ENCODE measurements at places on chromosomes 11 and 22.

DNA sequence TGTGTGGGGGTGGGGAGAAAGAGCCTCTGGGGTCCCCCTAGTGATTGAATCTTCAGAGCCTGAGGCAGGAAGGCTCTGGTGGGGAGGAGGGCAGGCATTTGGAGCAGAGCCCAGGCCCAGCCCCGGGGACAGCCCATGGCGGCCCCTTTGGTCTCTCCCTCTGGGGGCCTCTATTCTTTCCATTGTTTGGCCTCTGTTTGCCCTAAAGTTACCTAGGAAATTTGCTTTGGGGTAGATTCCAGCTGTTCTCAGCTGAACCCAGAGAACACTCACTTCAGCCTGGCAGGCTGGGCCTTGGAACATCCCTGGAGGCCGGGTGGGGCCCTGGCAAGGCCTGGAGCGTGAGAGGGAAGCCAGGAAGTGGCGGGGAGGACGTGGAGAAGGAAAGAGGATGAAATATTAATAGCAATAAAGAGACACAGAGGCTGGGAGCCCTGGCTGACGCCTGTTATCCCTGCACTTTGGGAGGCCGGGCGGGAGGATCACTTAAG, 22.9 kb upstream of the A4GALT start:
- no peak for DNase-seq

DNA sequence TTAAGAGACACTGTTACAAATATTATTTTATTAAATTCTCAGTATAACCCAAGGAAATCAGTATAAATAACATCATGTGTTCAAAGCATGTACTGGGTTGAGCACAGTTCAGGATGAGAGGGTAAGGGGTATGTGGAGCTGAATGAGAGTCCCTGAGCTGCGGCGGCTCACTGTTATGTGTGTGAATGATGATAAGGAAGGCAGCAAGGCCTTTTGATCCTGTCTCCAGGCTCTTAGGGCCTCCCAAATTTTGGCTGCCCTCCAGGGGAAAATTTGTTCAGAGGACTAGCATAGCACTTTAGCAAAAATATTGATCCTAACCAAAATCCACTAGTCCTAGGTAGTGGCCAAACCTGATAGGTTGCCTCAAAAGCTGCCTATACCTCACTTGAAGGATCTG, 86.1 kb upstream of the SPON1 start:
- no peak for DNase-seq

- DNase-seq, result no peak
Observed at GRCh38 chr11:3345736-3346135, 33.2 kb downstream of the ZNF195 start.

DNA sequence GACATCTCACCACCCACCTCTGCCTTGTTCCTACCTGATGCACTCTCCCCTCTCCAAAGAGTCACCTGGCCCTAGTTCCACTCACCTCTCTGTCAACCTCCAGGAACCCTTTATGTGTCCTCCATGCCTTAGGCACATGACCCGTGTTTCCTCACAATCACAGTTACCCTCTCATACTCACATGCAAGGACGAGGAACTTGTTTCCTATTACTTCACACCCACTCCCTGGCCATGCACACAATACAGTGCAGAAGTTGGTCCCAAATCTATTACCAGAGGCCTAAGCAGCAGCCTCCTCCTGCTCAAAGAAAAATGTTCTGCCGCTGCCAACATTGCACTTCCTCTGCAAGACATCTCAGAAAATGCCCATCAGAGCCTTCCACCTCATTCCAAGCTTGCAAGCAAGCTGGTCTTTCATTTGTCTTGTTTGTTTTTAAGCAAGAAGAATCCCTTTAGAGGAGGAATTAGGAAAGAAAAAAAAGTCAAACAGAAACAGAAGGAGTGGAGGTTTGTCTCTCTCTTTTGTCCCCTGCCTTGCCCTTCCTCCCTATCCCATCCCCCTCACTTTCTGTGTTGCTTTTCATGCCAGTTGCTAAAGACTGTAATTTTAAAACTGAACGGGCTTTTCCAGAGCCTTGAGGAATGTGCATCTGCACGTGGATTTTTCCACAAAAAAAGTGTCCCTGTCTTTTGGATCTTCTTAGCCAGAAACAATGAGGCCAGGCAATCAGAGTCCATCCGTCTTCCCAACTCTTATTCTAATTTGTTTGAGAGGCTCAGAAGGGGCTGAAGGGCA, 63.4 kb downstream of the KCNJ1 start:
- no peak for DNase-seq

DNA sequence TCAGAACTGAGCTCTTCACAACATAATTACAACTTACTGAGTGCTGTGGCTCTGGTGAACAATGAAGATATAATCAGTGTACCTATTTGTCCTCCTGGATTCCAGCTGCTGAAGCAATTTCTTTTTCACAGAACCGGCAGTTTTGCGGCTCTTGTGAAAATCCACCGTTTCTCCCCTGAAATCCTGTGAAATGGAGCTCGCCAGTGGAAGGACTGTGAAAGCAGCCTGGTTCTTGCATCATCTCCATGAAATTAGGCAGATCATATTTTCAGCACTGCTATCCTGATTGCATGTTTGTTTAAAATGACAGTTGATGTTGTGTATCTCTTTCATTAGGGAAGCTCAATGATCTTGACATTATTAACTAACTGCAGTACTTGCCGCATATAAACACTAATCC, 120.2 kb upstream of the SNX19 start:
- DNase-seq, result no peak

DNA sequence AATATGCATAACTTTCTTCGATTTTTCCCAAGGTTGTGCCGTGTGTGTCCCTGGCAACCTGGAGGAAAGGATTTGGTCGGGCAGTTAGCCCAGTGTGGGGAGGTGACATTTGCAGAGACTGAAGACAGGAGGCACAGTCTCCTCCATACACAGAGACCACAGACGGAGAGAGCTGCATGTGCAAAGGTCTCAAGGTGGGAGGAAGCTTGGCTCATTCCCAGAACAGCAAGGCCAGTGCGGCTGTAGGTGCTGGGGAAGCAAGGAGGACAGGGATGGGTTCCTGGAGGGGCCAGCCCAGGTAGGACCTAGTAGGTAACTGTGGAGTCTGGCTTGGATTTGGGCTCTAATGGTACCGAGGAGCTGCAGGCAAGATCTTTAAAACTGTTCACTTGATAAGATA, 20.7 kb upstream of the CPT1A start:
- no peak for DNase-seq

GRCh38 chr11:104522650-104523049, 358.7 kb upstream of the PDGFD start:
- no peak for DNase-seq

- peak; percentile 87 for DNase-seq
Observed at GRCh38 chr11:10933455-10934292, 75.8 kb upstream of the ZBED5 start.

- DNase-seq, result no peak
Observed at GRCh38 chr11:132220474-132220873, 850.1 kb downstream of the NTM start.

- peak; percentile 13 for DNase-seq
Observed at GRCh38 chr22:17734187-17734586, 40.1 kb downstream of the BID start.

DNA sequence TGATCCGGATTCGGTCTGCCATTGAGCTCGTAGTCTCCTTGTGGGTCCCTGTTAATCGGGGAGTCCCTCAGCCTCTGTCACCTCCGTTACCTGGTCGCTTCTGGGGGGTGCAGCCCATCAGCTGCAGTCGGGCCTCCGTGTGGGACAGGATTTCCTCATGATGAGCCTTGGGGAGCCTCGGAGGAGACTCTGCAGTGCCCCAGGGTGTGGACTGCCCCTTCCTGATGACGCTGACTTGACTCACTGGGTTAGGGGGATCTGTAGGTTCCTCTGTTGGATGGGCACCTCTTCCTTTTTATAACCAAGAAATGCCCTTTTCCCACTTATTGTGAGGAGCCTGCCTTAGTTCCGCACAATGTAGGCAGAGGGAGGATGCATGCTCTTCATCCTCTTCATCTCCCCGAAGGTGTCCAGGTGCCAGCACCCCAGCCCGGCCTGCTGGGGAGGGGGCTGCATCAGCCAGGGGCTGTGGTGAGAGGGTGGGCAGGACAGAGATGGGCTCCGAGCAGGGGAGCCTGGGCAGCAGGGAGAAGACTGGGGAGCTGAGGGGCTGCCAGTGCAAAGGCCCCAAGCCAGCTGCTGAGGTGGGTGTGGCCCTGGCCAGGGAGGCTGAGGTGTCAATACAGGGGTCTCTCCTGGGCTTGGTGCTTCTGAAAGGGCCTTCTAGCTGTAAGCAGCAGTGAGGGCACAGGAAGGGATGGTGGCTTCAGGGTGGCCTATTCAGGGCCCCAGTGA, 13.5 kb upstream of the TTLL8 start:
- DNase-seq, result no peak

DNA sequence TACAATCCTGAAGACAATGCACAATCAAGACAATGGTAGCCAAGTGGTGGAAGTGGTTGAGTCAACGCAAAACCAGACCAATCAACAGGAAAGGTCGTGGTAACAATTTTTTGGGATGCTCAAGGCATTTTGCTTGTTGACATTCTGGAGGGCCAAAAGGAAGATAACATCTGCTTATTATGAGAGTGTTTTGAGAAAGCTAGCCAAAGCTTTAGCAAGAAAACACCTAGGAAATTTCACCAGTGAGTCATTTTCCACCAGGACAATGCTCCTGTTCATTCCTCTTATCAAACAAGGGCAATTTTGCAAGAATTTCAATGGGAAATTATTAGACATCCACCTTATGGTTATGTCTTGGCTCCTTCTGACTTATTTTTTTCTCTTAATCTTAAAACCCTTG, 1932.2 kb upstream of the RAG2 start:
- DNase-seq, result no peak

GRCh38 chr11:16959602-16960001, 54.6 kb downstream of the PLEKHA7 start:
- DNase-seq, result no peak

GRCh38 chr11:134244593-134244992, 8.6 kb downstream of the THYN1 start:
- no peak for DNase-seq

DNA sequence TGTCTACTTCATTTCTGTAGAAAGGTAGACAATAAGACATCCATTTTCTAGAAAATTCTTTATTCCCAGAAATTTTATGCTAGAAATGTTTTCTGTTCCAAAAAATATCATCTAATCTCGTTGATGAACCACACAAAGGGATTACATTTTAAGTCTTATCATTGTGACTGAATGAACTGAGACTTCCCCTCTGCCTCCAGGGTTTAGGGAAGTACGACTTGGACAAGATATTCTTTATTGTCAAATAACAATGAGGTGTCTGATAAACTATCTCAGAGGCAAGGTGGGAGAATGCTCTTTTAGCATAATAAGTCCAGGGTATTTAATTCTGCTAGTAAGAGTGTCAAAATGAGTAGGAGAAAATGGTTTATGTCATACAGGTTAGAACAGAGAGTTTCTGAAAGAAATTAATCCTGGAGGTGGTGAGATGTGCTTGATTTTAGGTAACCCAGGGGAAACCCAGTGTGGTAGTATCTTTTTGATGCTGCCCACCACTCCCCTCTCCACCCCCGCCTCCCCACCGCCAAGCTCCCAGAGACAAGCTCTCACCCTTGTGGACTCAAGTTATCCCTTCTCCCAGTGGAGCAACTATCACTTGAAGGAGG, 100.6 kb downstream of the CD44 start:
- no peak for DNase-seq

DNA sequence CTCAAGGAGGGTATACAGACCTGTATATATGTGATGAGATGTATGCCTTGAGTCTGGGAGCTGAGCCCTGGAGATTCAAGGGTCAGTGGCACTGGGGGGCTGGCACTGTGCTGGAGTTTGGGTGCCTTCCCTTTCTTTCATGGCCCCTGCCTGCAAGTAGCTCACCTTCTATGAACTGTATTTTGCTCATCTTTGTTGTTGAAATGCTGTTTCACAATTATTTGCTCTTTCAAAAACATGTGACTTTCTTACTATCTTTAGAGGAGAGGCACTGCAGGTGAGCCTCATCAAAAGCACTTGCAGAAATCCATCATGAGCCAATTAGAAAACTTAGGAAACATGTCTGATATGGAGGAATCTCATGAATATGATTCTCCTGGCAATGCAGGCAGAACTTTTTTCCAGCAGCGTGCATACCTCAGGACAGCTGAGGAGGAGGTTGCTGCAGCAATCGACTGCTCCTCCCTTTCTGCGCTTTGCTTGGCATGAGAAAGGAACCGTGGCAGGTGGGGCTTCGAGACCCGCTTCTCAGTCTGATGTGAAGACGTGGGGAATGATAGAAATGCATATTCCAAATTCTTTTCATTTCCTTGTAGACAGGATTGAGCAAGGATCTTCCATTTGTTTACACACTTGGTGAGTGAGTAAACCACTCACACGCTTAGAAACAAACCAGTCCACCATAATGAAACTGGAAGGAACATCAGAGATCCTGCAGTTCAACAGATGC, 178.4 kb upstream of the E2F8 start:
- DNase-seq, result no peak

GRCh38 chr11:132036220-132036619, 665.8 kb downstream of the NTM start:
- DNase-seq, result no peak

GRCh38 chr11:9274499-9275258, 9.5 kb upstream of the DENND5A start:
- no peak for DNase-seq

DNA sequence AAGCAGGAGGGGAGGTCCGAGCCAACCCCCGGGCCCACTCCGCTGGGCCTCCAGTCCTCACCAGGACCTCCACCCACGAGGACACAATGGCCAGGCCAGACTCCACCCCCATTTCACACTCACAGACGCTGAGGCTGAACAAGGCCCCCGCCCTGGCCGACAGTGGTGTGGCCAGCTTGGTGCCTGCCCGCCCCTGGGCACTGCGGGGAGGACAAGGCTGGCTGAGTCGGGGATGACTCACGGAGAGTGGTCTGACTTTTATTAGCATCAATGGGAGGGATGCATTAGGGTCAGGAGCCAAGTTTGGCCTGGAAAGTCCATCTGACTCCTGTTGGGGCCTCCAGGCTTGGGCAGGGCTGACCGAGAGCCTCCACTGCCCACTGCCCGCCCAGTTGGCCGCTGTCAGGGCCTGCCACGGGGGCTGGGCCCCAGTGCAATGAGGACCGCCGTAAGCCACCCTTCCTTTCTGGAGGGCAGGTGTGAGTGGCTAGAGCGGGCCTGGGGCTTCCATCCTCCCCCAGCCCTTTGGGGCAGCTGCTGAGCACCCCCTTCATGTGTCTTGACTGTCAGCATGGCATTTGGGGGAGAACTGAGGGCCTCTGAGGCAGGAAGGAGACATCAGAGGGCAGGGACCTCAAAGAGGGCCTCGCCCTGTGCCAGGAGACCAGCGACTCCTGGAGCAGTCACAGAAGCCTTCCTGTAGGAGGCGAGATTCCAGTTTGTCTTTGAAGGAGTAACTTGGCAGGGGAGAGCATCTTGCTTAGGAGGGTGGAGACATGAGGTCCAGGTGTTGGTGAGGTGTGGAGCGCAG, 10.6 kb downstream of the TSPAN32 start:
- no peak for DNase-seq

- no peak for DNase-seq
Observed at GRCh38 chr11:79421820-79422219, 19.0 kb downstream of the TENM4 start.
